ENCODE measurements at places on chromosomes 11 and 22.

GRCh38 chr11:128310676-128311445, 276.5 kb downstream of the ETS1 start:
- DNase-seq: no peak

GRCh38 chr11:124724979-124725718, 14.6 kb upstream of the NRGN start:
- DNase-seq: no peak

DNA sequence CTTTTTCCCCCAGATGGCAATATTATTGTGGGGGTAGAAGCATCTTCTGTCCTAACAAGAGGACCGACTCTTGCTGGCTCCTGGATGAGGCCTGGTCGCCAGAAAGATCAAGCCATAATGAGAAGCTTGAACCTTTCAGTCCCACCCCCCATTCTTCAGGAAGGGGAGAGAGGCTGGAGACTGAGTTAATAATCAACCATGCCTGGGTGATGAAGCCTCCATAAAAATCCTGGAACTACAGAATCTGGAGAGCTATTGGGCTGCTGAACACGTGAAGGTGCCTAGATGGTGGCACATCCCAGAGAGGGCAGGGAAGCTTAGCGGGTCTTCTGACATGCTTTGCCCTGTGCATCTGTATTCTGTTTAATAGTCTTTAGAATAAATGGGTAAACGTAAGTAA, 16.3 kb downstream of the AP5B1 start:
- DNase-seq: no peak

- no peak for DNase-seq
Measured at GRCh38 chr11:64885367-64886286, 7.2 kb upstream of the EHD1 start.

- no peak for DNase-seq
Measured at GRCh38 chr11:40183073-40184064, 1276.1 kb downstream of the LRRC4C start.

DNA sequence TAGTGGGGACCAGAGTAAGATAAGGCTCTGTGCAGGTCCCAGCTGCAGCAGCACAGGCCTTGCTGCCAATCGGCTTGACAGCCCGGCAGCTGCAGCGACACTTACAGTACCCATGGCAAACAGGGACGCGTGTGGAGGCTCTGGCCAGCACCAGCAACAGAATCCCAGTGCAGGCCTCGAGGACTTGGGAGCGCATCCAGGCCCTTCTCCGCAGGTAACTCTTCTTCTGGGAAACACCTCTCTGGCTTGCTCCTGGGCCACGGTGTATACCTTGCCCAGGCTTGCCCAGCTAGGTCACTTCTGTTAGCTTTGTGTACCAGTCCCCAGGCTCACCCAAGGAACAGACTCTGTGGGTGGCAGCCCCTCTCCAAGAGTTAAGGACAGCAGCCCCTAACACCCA, 126.7 kb downstream of the CTTN start:
- DNase-seq: no peak

DNA sequence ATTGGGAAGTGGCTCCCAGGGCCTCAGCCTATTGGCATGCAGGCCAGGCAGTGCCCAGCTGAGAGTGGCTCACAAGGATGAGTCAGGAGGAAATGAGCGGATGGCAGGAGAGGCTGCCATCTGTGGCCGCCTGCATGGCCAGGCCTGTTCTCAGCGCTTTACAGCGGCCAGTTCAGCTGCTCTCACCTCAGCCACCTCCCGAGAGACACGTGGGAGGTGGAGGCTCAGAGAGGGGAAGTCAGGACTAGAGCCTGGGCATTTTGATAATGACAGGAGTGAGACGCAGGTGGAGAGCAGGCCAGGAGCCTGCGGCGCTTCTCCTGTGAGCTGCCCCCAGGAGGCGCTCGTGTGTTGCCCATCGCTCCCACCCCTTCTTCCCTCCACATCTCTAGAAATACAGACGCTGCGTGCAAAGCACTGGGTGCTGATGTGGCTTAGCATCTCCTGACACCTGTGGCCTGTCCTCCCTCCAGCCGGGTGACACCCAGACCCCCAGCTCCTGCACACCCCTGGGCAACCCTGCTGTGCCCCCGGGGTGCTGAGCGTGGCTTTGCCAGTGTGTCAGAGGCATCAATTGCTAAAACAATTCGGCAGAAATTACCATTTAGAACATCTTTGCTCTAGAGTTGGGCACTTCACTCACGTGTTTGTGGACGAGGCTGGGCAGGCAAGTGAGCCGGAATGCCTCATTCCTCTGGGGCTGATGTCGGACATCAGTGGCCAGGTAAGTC, 21.4 kb upstream of the PANX2 start:
- DNase-seq: peak; percentile 83

DNA sequence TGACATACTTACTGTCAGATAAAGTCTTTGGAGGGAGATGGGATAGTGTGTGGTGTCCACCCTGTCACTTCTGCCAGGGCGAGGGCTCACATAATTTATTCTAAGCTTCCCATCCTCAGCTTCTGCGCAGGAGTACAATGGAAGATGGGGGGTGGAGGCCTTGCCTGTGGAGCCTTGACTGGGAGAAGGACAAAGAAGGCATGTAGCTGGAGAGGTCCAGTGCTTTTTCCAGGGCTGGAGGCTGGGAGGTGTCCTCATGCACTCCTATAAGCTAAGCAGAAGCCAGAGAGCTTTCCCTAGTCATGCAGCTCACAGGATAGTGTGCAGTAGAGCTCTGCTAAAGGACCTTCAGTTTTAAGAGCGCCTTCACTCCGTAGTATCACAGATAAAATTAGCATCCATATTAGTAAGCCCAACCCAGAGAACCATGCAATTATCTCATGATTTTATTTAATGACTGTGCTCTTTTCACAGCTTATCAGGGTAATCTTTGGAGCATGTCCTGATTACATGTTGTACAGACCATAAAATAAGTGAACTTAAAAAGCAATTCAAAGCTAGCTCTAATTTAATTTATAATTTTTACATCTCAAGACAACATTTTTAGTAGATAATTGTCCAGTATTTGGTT, 148.3 kb downstream of the TEAD1 start:
- no peak for DNase-seq

- no peak for DNase-seq
Measured at GRCh38 chr11:114166897-114167323, 107.4 kb downstream of the ZBTB16 start.

DNA sequence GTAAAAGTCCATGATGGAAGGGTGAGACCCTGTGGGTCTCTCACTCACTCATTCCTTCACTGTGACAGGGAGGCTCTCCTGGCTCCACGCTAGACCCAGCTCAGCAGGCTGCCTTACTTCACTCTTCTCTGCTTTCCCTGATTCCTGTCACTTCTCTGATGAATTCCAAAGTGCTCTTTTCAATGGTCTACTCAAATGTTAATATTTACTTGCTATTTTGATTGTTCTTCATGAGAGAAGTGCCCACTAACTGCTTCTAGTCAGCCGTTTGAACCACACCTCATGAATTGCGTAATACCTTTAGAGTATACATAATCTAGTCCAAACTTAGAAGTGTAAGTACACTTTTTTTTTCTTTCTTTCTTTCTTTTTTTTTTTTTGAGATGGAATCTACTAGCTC, 1350.2 kb upstream of the RAG2 start:
- no peak for DNase-seq

DNA sequence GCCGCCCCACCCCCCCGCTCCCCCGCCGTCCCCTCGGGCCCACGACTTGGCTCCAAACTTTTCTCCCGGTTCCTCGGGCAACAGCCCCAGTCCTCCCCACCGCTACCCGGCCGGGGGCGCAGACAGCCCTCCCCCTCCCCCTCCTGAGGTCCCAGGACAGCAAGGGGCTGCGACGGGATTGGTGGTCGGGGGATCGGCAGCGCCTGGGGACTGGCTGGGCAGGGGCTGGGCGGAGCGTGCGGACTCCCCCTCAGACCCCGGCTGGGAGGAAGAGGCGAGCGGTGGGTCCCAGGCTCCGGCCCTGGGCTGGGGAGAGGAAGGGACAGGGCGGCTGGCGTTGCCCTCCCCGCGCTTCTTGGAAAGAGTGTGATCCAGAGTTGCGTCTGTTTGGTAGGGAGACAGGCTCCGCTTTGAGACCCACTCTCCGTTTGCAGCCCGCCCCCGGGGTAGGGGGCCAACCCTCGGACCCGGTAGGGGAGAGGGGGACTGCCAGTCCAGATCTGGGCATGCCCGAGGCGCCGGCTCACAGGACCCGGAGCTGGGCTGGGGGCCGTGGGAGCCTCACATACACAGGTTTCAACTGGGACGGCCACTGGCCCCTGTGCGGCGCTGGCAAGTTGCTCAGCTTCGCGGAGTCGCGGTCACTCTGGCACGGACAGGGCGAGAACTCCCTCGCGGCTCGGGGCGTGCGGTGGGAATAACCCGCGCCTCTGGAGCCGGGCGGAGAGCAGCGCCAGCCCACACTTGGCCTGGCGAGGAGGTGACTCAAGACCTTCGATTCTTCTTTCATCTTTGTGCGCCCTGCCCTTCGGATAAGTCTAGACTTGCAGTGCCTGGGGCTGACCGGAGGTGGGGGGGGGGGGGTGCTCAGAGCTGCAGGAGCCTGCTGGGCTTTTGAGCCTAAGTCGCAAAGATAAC, 999 bp downstream of the TSKU start:
- DNase-seq: peak; percentile 94

DNA sequence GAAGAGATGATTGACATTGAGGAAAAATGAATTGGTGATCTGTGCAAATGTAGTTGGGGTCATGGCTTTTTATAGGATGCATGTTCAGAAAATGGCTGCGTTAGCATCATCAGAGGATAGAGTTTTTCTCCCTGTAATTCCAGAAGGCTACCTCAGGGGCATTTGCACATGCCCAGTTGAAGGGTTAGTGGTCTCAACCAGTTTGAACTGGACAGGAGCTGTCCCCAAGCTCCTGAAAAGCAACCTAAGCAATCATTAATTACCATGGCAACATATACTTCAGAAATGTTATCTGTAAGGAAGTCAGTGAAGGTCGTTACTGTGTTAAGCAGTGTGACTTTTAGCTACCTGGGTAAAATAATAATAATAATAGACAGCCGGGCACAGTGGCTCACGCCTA, 29.3 kb downstream of the TUG1 start:
- DNase-seq: peak; percentile 14

DNA sequence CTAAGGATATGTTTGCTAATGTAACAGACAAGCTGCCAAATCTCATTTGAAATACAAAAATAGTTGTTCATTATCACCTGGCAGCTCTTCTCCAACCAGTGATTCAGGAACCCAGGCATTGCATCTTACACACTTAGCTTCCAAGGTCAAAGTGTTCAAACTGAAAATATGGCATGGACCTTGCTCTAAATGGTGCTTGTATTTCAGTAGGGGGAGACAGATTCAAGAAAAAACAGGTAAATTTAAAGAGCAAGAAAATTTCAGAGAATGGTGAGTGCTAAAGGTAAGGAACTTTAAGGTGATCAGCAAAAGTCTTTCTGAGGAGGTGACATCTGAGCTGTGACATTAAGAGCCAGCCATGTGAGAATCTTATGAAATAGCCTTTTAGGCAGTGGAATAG, 82.8 kb upstream of the E2F8 start:
- DNase-seq: no peak

Data from GM23338 (cell line).